T-helper 17 cell (primary cell): ENCODE measurements at places on chromosomes 2 and 18.

DNA sequence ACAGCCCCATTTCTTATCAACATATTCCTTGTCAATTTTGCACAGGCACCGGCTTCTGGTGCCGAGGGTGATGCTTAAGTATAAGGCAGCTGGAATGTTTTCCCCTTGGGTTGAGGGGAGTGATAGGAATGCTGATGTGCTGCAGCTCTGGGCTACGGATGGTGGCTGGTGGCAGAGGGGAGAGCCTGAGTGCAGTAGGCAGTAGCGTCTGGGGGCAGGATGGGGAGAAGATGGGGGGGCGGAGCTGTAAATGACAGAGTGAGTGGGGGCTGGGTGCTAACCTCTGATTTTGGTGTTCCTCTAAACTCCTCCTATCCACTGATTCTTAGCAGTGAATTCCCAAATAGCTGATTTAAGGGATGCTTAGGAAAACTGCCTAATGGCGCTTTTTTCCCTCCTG, 20.7 kb downstream of the TMEM178A start:
- no peak for DNase-seq
- peaks cover 39% of the 10 kb centered on the region for H3K27me3 ChIP-seq
- no peak overlapping the region for H3K27ac ChIP-seq
- H3K4me1 ChIP-seq, result no peaks in the 10 kb centered on the region
- peaks cover 2% of the 10 kb centered on the region for H3K36me3 ChIP-seq

DNA sequence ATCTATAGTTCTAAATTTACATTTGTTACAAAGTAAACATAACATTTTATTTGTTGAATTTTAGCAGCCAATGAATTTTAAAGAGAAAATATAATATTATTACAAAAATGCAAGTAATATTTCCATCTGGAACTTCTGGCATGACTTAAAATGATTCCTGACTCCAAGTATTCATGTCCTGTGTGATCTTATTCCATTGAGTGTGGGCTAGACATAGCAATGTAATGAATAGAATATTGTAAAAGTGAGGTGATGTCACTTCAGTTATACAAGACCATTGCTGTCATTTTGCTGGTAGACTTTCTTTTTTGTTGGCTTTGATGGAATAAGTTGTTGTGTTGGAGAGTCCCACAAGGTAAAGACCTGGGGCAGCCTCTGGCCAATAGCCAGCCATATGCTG, 912.2 kb upstream of the PIK3C3 start:
- H3K36me3 ChIP-seq, result no peaks in the 10 kb centered on the region
- H3K27me3 ChIP-seq, result no peaks in the 10 kb centered on the region
- no peak overlapping the region for H3K4me3 ChIP-seq
- H3K27ac ChIP-seq, result no peak overlapping the region

DNA sequence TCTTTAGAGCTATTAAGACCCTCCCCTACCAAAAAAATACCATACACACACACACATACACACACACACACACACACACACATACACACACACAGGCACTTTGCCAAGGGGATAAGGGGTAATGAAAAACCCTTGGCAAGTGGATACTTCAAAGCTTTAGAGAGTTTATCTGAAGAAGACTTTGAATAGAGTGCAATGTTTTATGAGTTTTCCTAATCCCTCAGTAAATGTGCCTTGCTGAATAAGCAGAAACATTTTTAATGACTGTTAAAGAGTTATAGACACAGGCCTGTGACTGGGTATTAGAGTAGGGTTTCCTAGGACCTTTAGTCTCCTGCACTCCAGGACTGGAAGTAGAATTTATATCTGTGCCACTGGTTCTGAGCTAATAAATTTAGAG, 75.5 kb upstream of the CTAGE1 start:
- no peaks in the 10 kb centered on the region for H3K27me3 ChIP-seq
- no peak overlapping the region for H3K27ac ChIP-seq
- H3K4me1 ChIP-seq, result no peaks in the 10 kb centered on the region
- no peak for DNase-seq
- no peak overlapping the region for H3K4me3 ChIP-seq
- H3K36me3 ChIP-seq, result no peaks in the 10 kb centered on the region

DNA sequence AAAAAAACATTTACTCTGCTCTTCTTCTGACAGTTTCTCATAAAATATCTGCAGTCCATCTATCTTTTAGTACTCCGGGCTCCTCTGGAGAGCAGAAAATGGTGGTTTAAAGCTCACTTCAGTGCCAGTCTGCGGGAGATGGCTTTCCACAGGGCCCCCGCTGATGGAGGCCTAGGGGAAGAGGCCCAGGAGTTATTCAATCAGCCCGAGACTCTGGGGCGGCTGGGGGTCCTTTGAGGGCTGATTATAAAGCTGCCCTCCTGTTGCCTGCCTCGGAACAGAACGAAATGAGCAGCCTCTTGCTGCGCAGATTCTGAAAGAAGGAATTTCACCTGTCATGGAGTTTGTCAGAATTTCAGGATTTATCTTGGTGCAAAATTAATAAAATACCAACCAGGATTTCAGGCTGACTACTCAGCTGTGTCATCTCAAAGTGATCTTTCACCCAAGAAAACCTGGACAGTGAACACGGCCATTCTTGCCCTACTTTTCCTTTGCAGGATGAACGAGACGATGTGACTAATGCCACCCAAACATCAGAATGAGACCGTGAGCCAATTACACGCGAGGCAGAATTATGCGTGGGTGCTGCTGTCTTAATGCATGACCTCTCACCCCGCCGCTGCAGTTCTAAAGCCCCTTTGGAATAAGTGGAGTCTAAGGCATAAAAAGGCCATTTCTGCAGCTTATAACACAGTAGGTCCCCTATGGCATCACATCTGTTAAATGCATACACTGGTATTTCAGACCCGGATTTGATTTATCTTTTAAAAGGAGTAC, 273.8 kb downstream of the ZNF521 start:
- H3K36me3 ChIP-seq, result no peaks in the 10 kb centered on the region
- H3K27ac ChIP-seq, result no peak overlapping the region
- H3K4me3 ChIP-seq, result no peak overlapping the region
- no peaks in the 10 kb centered on the region for H3K4me1 ChIP-seq
- DNase-seq, result no peak

GRCh38 chr2:196376984-196377877, 205.9 kb upstream of the STK17B start:
- peaks cover 3% of the 10 kb centered on the region for H3K4me1 ChIP-seq
- H3K27ac ChIP-seq, result no peak overlapping the region
- H3K4me3 ChIP-seq, result no peak overlapping the region
- no peaks in the 10 kb centered on the region for H3K36me3 ChIP-seq

GRCh38 chr18:79546781-79547272, 132.8 kb upstream of the CTDP1 start:
- H3K4me1 ChIP-seq, result peaks cover 2% of the 10 kb centered on the region
- H3K36me3 ChIP-seq, result no peaks in the 10 kb centered on the region
- no peak overlapping the region for H3K4me3 ChIP-seq
- DNase-seq, result no peak

DNA sequence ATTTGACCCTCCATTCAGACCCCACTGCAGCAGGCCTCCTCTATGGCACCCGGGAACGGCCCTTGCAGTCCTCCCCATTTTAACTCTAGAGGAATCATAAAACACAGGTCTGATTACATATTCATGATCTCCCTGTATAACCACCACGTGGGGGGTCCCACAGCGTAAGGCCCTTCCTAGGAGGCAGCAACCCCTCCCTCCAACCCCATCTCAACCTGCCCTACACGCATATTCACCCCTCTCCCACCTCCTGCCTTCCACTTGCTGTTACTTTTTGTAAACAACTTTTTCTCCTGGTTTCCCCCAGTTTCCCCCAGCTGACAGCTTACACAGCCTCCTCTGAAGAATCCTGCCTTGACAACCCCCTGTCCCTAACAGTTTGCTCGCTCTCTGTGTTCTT, 85.1 kb upstream of the FOXI3 start:
- no peak overlapping the region for H3K27ac ChIP-seq
- H3K4me1 ChIP-seq, result peaks cover 2% of the 10 kb centered on the region
- H3K27me3 ChIP-seq, result peaks cover 27% of the 10 kb centered on the region

- H3K36me3 ChIP-seq, result no peaks in the 10 kb centered on the region
- H3K4me3 ChIP-seq, result no peak overlapping the region
- DNase-seq, result no peak
- peak overlapping the region; percentile 61 for H3K27ac ChIP-seq
Measured at GRCh38 chr18:23945416-23946079, 69.0 kb upstream of the TTC39C start.
